ENCODE measurements at places on chromosomes 4 and X.

- DNase-seq, result no peak
Observed at GRCh38 chr4:186651624-186652023, 72.0 kb downstream of the FAT1 start.

DNA sequence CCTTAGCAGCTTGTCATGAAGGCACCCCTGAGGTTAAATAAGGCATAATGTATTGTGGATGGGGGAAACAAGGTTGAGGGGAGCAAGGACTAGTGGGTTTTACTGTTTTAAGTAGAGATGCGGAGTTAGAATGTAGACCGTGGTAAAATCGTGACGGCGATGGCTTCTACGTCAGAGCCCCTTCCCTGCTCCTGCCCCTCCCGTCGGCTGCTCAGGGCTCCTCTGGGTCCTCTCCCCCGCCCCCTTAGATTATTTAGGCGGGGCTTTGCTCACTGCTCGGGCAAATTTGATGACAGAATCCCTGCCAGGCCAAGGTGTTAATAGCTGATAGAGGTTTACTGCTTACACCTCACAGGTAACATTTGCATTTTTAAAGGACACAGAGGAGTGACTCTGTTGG is 2.3 kb downstream of the FRMPD3 start:
- no peak for DNase-seq

DNA sequence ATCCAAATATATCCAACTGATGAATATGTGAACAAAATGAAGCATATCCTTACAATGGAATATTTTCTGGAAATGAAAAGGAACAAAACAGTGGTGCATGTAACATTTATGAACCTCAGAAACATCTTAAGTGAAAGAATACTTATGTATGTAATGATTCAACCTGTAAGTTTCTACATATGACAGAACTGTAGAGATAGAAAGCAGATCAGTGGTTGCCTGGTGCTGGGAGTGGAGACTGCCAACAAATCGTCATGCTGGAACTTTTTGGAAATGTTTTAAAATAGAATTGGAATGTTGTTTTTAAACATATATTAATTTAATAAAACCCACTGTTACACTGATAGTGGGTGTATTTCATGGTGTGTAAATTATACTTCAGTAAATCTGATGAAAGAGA is 667.5 kb downstream of the RAPGEF2 start:
- DNase-seq, result no peak

- no peak for DNase-seq
Observed at GRCh38 chr4:139108567-139109128, 68.4 kb downstream of the ELF2 start.

GRCh38 chr4:14338585-14339265 is 663.6 kb upstream of the CPEB2 start:
- no peak for DNase-seq

- DNase-seq, result no peak
Observed at GRCh38 chr4:155658681-155659064, 8.0 kb upstream of the GUCY1A1 start.

DNA sequence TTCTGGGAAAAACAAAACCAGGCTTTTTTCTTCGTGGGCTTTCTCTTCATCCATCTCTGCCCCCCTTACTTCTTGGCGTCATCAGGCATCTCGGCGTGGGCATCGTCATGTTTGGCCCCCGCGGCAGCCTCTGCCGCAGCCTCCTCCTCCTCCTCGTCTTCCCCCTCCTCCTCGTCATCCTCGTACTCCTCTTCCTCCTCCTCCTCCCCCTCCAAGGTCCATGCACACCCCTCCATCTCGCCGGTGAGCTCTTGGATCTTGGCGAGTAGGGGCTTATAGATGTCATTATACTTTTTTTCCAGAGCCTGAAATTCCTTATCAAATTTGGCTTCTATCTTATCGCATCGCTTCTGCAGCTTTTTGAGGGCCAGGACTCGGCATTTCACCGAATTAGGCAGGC is 488 bp downstream of the NAP1L5 start:
- DNase-seq, result no peak

DNA sequence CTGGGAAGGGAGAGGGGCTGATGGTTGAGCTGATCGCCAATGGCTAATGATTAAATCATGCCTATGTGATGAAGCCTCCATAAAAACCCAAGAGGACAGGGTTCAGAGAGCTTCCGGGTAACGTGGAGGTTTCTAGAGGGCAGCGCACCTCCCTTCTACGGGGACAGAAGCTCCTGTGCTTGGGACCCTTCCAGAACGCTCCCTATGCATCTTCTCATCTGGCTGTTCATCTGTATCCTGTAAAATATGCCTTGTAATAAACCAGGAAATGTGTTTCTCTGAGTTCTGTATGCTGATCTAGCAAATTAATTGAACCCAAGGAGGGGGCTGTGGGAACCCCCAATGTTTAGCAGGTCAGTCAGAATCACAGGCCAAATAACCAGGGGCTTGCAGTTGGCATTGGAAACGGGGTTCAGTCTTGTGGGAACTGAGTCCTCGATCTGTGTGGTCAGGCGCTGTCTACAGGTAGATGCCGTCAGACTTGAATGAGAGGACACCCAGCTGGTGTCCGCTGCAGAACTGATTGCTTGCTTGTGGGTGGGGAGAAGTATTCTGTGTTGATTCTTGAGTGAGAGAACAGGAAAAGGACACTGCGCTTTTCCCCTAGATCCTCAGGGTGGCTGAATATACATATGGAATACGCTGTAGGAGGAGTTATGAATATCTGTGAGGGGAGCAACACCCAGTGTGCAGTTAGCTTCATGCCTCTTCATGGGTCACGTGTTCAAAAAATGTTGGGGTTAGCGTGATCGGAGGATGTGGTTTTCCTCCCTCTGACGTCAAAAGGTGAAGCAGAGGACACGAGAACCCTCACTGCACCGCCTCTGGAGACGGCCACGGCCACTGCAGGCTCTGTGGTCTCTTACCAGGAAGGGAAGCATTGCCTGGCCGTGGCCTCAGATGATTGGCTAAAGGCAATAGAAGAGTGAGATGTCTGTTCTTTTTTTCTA is 29.2 kb downstream of the HTT-AS start:
- no peak for DNase-seq

DNA sequence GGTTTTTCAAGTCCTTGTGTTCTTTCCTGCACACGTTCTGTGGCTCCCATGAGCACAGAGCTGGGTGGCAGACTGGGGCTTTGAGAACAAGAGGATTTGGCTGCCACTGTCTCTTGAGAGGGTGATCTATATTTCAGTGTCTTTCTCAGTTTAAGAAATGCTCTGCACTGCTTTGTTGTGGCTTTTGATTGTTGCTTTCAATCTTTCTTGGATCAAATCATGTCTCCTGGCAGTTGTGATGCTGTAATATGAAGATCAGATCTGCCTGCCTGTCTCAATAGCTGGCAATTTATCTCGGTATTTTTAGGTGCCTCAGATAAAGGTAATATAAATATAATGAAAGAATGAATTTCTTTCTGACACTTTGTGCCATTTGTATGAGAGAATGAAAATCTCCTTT is 273.3 kb upstream of the LCORL start:
- DNase-seq, result no peak

DNA sequence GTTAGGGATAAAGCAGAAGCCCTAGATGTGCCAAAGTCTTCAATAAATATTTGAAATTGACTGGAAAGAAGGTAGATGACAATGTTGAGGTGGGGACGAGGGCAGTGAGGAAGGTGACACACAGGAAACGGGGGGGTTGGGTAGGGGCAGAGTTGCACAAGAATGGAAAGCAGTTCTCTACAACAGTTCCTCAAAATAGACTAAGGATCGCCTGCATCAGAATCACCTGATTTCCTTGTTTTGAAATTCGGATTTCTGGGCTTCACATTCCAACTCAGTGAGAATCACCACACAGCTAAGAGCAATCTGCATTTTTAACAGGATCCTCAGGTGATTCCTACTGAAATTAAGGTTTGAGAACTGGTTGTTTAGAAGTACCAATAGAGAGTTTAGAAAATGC is 70.6 kb downstream of the ARFIP1 start:
- DNase-seq, result peak; percentile 8

GRCh38 chrX:34903316-34903715 is 39.3 kb upstream of the FAM47B start:
- DNase-seq, result no peak

DNA sequence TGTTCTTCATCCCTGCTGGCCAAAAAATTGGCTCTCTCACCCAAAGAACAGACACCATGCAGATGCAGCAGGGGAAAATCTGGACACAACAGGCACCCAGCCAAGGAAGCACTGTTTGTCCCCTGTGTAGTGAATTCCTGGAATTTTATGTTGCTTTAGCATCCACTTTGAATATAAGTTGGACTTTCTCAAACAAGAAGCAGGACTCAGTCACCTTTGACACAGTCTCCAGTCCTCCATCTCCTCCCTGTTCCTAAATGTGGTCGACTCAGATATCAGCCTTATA is 11.8 kb downstream of the ZNF182 start:
- no peak for DNase-seq

- no peak for DNase-seq
Observed at GRCh38 chrX:100341142-100341510, 68.9 kb downstream of the PCDH19 start.

DNA sequence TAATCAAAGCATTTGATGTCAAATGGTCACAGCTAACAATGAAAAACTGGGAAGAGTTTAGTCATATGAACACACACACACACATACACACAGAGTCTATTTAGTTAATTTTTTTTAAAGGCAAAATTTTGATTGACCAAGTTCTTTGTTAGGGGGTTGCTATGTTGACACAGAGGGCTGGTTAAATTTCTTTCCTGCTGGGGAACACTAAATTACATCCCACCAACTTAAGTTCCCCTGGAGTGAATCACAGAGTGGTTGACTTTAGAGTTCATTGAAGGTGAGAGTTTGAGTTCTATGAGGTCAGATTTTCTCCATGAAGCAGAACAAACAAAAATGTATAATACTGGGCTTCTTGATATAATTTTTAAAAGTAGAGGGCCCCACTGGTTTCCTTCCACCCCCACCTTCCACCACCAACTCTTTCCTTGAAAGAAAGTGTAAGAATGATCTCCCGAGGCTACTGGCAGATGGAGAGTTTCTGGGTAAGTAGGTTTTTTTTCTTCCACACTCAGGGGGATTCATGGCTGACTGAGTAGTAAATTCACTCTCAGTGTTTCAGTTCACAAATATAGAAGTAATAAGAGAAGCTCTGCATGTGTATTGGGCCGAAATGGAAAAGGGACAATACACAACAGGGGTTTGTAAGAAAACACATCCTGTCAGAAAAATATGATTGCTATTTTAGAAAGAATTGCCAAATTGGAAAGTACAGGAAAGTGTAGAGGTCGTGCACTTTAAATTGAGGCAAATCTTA is 917.0 kb upstream of the LCORL start:
- no peak for DNase-seq

GRCh38 chr4:73599182-73599581 is 21.1 kb downstream of the RASSF6 start:
- DNase-seq, result no peak

DNA sequence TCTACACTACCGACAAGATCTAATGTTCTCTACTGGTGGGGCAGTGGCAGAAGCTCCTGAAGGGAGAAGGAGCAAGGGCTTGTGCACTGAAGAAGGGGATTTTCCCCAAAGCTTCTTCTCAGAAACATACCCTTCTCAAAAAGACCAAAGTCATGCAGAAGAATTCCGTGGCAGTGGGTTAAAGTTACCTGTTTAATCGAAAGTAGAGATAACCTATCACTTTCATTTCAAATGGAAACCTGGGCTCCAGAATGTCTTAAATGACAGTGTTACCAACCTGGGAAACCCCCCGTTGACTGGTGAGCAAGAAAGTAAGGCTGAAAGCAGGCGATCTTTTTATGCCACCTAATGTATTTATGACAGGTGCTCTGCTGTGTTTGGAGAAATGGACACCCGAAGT is 92.5 kb upstream of the TEX13D start:
- no peak for DNase-seq

DNA sequence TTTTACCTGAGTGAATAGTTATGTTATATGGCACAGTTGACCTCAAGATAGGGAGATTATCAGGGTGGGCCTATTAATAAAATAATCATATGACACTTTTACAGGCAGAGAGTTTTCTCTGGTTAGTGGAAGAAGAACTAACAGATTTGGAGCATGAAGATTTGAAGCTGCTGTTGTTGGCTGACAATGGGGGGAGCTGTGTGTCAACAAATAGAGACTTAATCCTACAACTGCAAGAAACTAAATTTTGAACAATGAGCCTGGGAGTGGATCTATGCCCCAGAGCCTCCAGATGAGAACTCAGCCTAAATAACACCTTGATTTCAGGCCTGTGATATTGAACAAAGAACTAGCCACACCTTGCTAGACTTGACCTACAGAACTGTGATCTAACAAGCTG is 7.2 kb upstream of the CCSER1 start:
- DNase-seq, result no peak

DNA sequence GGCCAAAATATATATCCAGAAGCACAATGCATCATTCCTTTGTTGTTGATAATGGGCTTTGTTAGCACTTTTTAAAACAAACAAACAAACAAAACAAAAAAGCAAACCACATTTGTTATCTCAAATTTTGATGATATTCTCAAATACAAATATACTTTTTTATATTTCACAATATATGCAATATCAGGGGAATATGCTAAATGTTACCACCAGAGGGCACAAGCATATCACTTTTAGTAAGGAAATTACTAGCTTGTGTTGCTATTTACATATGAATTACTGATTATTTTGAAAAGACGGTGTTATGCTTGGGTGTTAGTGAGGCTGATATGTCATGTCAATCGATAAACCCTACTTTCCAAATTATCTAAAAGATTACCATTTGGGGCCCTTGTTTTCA is 29.1 kb downstream of the RIPPLY1 start:
- DNase-seq, result no peak

DNA sequence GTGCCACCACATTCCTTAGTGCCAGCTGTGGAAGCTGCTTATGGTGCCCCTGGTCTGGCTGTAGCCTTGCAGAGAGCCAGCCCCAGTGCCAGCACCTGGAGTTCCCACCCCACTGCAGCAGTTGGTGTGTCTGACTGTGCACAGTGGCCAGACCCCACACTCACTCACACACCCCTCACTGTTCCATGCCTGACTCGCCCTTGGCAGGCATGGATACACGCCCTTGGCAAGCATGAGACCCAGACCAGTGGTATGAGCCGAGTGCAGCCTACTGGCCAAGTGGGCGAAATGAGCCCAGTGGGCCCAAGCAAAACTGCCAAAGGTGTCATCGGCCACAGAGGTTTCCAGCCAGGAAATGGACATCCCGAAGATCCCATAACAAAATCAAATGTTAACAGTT is 27.4 kb downstream of the NAA11 start:
- DNase-seq, result no peak

GRCh38 chrX:24594501-24594900 is 52.6 kb downstream of the PCYT1B start:
- DNase-seq, result no peak

GRCh38 chr4:182885022-182885737 is 32.0 kb downstream of the DCTD start:
- DNase-seq, result no peak

GRCh38 chr4:78945651-78946179 is 6.5 kb upstream of the PAQR3 start:
- DNase-seq, result no peak

DNA sequence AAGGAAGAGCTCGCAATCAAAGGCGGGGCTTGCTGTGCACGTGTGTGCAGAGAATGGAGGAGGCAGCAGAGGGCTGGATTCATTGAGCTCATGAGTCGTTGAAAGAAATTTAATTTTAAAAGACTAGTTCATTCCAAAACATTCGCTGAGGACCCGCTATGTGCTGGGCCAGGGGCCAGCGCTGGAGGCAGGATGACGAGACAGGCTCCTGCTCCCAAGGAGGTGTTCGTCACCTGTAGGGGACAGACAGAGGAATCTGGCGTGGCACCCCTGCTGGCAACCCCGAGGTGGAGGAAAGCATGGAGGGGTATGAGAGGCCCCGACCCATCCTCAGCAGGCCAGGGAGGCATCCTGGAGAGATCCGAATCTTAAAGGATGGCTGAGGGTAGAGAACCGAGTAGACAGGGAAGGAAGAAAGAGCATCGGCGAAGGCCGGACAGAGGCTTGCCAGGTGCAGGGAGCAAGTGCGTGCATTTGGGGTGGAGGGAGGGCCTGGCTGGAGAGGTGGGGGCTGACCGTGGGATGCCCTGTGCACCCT is 96.4 kb downstream of the CPZ start:
- DNase-seq, result no peak
